SK-N-SH (cell line): ENCODE measurements at places on chromosomes 11 and 22.
A peak's percentile ranks its signal among the peaks of the same experiment; 100 is the strongest.

DNA sequence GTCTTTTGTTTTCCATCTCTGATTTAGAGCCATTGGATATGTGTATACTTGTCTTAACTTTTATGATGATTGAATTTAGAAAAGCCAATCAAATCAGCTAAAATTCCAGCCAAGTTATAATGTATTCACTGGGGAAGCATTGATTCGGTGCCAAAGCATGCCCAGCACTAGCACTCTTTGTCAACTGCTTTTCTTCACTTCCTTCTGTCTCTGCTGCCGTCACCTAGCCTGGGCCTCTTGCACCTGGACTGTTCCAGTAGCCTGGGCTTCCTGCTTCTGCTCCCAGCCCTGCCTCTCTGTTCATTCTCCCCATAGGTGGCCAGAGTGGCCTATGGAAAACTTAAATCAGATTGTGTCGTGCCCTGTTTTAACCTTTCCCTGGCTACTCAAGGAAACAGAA is 80.7 kb downstream of the NAV2 start:
- no peak for DNase-seq

GRCh38 chr11:774873-775592 is 2.3 kb downstream of the GATD1 start:
- DNase-seq = no peak

DNA sequence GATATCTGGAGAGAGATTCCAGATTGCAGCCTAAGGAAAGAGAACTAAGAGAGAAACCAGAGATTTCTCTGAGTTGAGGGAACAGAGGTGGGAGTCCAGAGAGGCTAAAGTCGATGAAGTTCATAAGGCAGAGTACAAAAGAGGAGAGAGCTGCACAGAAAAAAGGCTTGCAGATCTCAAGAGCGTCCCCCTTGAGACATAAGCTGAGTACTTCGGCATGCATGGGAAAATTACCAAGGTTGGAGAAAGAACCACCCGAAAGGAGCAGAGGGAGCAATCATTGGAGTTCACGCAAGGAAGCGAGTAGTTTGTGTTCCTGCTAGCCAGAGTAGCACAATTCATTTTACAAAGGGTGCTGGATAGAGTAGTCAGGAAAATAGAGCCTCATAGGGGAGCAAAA is 293.5 kb downstream of the TMEM135 start:
- DNase-seq = no peak

GRCh38 chr22:24099071-24099470 is 82.2 kb upstream of the SUSD2 start:
- no peak for DNase-seq

GRCh38 chr11:12715131-12715530 is 40.9 kb downstream of the TEAD1 start:
- no peak for DNase-seq

GRCh38 chr11:57778318-57779037 is 16.9 kb downstream of the CTNND1 start:
- peak; percentile 83 for DNase-seq

- DNase-seq = no peak
These were observed 227.5 kb downstream of the NTM start for GRCh38 chr11:131597890-131598289.

GRCh38 chr11:103274025-103274424 is 164.8 kb downstream of the DYNC2H1 start:
- DNase-seq = no peak

GRCh38 chr11:62842171-62842741 is 2.9 kb upstream of the WDR74 start:
- no peak for DNase-seq

DNA sequence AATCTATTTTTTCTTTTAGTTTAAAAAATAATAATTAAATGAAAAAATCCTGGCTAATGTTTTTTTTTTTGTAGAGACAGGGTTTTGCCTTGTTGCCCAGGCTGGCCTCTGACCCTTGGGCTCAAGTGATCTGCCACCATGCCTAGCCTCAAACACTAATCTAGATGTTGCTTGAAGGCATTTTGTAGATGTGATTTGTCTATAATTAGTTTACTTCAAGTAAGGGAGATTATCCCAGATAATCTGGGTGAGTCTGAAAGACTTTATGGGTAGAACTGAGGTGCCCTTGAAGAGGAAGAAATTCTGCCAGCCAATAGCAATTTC is 38.6 kb upstream of the RBFOX2 start:
- DNase-seq = no peak

DNA sequence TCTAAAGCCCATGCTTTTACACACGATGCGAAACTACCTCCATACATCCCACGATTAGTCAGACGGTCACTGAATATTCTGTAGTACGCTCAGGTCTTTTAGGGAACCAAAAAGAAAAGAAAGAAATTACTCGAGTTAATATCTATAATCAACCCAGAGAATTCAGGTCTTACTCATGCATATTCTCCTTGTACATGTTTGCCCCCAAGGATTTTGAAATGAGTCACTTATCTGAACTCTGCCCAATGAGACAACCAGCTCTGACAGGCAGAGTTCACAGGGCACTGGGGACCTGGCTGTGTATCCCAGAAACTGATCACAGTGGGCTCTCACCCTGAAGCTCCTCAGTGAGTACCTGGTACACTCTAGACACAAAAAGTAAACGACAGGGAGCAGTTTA is 29.2 kb downstream of the RASSF10 start:
- DNase-seq = no peak

- DNase-seq = no peak
These were observed 33.2 kb downstream of the TBX1 start for GRCh38 chr22:19793661-19794310.

- DNase-seq = no peak
These were observed 28.9 kb downstream of the KCTD17 start for GRCh38 chr22:37080438-37080837.

DNA sequence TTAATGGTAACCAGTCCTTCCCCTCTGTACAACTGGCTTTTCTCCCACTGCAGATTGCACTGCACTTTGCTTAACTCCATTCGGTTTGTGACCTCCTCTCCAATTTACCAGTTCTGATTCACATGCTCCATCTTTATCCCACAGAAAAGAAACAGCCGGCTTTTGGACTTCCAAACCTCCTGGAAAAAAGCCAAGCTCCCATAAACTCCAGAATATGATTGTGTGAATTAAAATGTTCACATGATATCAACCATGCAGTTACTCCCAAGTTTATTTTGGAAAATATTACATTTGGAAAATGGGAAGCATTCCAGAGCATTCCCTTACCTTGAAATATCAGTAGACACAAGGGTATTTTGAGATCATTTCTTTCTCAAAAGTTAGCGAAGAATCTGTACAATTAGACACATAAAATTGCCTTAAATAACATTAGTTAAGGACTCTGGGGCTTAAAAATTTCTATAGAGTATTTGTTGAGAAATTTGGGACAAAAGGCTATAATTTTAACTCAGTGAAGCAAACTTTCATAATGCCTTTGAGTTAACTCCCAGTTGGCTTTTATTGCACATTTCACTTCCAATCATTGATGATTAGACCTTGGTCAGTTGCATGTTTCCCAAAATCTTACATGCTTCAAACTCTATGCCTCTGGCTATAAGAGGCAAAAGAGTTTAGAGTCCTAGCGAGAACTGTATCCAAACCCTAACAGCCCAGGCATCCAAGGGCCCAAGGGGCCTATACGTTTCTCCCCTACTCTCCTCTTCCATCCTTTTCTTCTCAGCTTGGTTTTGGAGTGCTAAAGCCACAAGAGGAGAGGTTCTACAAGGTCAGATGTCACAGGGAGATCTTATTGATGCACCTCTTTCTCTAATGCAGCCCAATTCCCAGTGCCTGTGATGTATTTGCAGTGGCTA is 23.6 kb upstream of the TMEM135 start:
- no peak for DNase-seq

DNA sequence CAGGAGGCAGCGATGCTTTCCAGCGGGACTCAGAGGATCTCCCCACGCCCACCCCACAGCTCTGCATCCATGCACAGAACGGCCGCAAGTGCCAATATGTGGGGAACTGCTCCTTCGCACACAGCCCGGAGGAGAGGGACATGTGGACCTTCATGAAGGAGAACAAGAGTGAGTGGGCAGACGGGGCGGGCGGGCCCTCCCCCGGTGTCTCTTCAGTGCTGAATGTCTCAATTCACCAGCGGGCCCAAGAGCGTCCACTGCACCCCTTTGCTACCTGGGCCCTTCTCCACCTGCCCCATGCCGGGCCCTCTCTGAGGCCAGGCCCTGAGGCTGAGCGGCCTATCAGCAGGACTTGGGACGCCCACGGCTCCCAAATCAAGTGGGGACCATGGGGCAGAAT is 25.8 kb upstream of the TEF start:
- no peak for DNase-seq

- DNase-seq = no peak
These were observed 51.1 kb upstream of the BLID start for GRCh38 chr11:122167100-122167499.

- peak; percentile 58 for DNase-seq
These were observed 19.3 kb upstream of the TMEM191C start for GRCh38 chr22:21447694-21448402.

GRCh38 chr11:86301742-86302091 is 323 bp upstream of the HIKESHI start:
- DNase-seq = no peak

DNA sequence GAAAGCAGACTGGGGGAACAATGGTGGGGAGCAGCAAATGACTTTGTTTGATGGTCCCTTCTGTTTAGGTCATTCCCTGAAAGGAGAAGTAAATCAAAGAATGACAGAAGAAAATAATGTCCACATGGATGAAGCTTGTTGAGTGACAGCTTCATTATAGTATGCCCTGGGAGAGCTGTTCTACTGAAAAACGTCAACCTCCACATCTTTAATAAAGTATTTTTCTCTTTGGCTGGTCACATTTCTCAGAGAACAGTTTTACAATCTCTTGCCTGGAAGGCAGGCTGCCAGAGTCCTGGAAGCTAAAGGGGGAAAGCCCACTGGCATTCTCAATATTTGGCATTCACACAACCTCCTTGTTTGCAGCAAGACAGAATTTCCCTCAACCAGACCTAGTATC is 287.9 kb downstream of the SWAP70 start:
- DNase-seq = no peak

GRCh38 chr11:78656327-78656726 is 81.7 kb upstream of the NARS2 start:
- DNase-seq = no peak

- DNase-seq = no peak
These were observed 610.3 kb downstream of the TBC1D22A start for GRCh38 chr22:47372596-47373385.

GRCh38 chr11:44150401-44150800 is 54.9 kb downstream of the EXT2 start:
- no peak for DNase-seq

GRCh38 chr11:102716527-102716926 is 8.2 kb downstream of the MMP8 start:
- DNase-seq = no peak

DNA sequence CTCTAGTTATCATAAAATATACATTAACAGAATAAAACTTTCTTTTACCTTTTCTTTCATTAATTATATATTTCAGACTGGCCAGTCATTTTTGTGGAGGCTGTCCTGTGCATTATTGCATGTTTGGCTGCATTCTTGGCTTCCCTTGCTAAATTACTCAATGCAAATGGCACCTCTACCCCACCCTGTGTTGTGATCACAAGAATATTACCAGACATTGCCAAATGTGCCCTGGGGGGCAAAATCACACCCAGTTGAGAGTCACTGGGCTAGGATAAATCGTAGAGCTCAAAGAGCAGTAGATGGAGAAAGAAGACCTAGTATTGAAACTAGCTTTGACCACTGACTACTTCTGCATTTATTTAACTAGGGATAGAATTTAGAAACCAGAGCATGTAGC is 1257.8 kb upstream of the TENM4 start:
- DNase-seq = no peak
